ENCODE measurements at places on chromosomes 2 and 18.

GRCh38 chr2:102142829-102143449 is 393 bp downstream of the IL1R1 start:
- no peak for DNase-seq

- DNase-seq, result no peak
Observed at GRCh38 chr18:67695684-67696083, 179.2 kb upstream of the DSEL start.

DNA sequence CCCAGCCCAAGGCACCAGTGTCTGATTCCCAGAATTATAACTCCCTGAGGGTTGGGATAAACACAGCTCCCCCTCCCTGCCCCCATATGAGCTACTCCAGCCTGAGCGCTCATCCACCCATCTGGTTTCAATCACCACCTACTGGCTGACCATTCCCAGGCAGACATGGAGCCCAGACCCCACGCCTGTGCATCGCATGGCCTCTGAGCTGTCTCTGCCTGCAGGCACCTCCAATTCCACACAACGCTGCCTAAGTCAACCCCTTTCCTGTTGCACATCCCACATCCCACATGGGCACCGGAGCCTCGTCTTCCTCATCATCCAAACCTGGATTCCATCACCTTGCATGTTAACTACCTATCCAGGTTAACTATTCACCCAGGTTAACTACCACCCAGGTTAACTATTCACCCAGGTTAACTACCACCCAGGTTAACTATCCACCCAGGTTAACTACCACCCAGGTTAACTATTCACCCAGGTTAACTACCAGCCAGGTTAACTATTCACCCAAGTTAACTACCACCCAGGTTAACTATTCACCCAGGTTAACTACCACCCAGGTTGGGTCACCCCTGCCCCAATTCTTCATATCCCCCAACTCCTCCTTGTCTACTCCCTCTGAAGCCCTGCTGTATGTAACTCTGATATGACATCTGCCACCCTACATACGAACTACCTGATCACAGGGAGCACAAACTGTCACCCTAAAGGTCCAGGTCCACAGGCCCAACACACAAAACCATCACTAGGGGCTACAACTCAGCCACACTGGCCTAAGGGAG is 47.8 kb downstream of the TEX51 start:
- DNase-seq, result peak; percentile 23

DNA sequence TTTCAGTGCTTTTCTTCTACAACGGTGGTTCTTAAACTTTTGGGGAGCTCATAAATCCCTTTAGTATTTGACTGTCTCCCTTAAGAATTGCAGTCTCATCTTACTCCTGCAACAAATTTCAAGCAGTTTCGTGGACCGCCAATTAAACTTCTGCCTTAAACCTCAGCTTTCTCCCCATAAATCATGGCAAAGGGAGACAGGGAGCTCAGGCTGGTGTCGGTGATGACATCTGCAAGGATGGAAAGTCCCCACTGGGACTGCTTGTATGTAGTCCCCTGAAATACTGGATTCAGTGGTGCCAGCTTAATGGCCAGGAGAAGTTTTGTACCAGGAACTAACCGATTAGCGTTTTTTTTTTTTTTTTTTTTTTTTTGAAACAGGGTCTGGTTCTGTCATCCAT is 148.7 kb upstream of the ITGA6 start:
- no peak for DNase-seq

DNA sequence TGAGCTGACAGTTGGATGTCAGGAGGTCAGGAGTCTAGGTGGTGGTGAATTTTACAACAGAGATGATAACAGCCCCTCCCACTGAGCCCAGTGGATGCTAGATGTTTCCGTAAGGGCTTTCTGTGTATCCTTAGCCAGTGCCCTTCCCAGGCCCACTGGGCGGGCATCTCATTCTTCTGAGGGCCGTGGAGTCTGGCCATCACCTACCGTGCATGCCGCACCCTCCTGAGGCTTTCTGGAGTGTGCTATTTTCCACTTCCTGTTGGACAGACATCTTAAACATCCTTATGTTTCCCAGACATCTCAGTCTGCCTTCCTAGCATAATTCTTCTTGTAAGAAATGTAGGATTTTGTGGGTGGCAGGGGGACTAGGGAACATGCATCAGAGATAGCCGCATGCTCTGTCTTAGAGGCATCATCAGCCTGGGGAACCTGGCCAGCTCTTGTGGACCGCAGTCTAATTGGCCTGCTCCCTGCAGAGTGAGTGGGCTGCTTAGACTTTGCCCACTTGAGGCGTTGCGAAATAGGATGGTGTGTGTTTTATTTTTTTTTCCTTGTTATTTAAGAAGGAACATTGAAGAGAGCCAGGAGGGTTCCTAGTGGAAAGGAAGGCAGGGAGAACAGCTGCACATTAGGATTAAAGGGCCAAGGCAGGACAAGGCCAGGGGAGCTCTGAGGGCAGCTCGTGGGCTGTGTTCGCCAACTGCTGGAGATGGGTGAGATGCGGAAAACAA is 135.8 kb downstream of the SH3RF3 start:
- DNase-seq, result no peak

GRCh38 chr2:73291093-73291460 is 2.3 kb downstream of the EGR4 start:
- DNase-seq, result no peak

- no peak for DNase-seq
Observed at GRCh38 chr2:241034490-241035141, 36.2 kb downstream of the SNED1 start.

All from BE2C (cell line).